Activated CD4-positive, alpha-beta T cell treated with anti-CD3 and anti-CD28 coated beads, Interleukin-2, Interleukin-6, amounts not matched to agents 100 ng/mL and 50 ng/mL, durations not matched to agents 16 hours and 8 hours (primary cell): ENCODE measurements at places on chromosomes 1 and 21.

DNA sequence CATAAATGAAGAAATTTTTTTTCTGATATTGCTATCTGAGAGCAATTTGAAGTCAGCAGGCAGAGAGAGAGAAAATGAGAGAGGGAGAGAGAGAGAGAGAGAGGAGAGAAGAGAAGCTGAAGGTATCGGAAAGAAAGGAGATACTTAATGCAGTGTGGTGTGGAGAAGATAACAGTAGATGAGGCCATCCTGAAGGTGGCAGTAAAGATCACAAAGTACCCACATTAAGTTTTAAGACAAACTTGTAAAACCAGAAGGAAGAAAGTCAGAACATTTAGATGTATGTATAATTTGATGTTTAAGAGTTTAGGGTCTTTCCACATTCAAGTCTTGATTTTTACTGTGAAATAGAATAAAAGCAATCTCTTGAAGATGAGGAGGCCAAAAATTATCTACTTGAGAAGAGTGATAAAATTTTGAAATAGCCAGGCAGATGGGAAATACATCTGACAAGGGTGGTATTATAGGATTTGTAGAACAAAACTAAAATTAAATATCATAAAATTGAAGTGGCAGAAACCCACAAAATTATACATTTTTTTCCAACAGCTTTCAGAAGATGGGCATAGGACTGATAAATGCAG lies 1753.4 kb downstream of the MRPL39 start:
- DNase-seq, result peak; percentile 17

DNA sequence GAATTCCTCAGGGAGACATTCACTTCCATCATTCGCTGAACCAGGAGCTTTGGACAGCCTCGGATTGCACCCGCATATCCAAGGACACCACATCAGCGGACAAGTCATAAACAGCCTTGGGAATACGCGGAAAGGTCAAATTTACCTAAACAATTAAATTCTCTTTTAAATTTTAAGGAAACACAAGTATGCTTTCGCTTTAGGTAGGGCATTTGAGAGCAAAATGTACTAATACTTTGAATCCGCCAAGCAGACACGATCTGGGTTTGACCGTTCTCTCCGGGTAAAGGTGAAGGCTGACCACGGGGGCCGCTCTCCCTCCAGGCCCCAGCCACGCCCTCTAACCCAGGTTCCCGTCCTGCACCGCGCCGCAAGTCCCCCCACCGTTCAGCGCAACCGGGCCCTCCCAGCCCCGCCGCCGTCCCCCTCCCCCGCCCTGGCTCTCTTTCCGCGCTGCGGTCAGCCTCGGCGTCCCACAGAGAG lies 479 bp upstream of the ACADM start:
- peak; percentile 84 for DNase-seq

- no peak for DNase-seq
Observed at GRCh38 chr1:197235355-197235754, 32.7 kb upstream of the CRB1 start.

DNA sequence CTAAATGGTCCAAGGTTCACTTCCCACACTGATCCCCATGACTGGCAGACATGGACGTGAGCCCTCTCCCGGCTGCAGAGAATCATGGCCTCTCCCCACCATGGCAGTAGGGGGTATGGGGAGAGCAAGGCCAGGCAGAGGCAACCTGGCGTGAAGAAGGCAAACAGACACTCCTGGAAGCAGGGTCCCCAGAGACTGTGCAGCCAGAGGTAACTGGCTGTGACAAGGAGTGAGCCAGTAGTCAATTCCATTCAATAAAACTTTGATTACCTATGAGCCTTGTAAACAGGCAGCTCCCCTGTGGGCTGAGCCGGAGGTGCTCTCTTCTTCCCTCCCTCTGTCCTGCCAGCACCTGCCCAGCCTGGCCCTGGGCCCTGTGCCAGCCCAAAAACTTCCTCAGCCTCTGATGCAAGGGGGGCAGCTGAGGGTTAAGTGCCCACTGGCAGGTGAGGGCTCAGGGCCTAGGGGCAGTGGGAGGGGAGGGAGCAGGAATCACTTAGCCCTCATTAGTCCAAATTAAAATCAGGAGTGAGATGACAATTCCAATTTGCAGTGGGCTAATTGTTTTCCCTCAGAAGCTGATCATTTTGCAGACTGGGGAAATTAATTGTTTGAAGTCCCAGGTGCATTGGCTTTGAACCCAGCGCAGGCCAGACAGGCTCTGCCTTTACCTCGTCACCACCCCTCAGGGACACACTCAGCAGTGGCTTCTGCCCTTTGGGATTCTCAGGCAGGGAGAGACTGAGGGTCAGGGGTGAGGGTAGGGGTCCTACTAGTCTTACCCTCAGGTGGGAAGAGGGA lies 35.6 kb downstream of the LRRN2 start:
- DNase-seq, result no peak

DNA sequence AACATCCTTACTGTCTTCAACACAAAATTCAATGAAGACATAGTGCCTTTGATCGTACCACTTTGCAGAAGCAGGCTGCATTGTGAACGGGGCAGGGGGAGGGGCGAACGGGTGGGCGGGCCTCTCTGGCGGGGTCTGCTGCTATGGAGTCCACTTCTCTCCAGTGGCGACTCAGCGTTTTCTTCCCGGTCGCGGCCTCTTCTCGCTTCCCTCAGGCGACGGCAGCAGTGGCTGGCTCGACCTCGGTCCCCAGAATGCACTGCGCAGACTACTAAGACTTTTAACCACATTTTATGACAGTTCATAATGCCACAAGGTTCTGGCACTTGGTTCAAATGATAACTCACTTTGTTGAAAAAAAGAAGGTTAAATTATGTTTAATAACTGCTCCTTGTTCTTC lies 21.2 kb downstream of the GBP2 start:
- no peak for DNase-seq

GRCh38 chr1:115546846-115547245 lies 94.9 kb upstream of the VANGL1 start:
- DNase-seq, result no peak

GRCh38 chr1:94858276-94858675 lies 38.1 kb downstream of the SLC44A3 start:
- no peak for DNase-seq

- DNase-seq, result peak; percentile 57
Observed at GRCh38 chr1:26786437-26787380, 1.0 kb upstream of the PIGV start.

- peak; percentile 35 for DNase-seq
Observed at GRCh38 chr21:25895565-25896205, 160.9 kb downstream of the GABPA start.

- DNase-seq, result no peak
Observed at GRCh38 chr21:40294345-40294744, 427.1 kb downstream of the PCP4 start.

GRCh38 chr1:186845576-186846210 lies 16.9 kb downstream of the PLA2G4A start:
- no peak for DNase-seq

GRCh38 chr1:151838222-151839081 lies 1.2 kb downstream of the C2CD4D start:
- DNase-seq, result peak; percentile 58

DNA sequence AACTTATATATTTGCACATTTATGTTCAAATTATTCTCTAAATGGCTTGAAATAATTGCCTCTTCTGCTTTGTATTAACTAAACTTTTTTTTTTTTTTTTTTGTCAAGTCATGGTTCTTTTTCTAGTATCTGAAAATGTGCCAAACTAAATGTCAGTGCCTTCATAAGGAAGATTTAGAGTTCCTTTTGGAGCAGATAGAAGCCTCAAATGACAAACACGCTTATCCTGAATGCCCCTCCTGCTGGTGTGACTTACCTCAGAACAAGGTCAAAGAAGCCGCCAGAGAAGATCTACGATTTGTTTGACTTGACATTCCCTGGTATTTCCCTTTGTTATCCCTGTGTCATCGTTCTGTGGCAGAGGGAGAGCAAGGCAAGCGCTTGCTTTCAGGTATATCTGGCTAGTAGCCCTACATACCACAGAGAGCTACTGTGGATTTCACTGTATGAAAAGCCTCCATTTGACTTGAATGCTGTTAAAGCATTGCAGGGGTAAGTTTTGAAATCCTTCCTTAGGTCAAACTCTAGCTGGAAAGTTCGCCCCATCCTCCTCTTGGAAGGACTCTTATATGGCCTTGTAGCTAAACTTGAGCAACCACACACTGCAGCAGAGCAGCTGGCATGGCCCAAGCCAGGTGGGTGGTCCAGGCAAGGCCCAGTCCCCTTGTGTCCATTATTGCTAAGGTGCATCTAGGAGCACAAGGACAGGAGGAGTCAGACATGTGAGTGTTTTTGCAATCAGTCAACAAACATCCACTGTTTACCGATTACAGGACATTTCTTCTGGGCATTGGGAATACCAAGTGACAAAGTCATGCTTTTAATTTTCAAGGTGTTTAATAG lies 285.4 kb upstream of the USP25 start:
- no peak for DNase-seq
